ENCODE measurements at places on chromosomes 12 and 14. TPM values are rescaled to one million over a fixed set of nuclear protein-coding genes. Genes with fewer than 3 reads are reported as not detected.
A peak's percentile ranks its signal among the peaks of the same experiment; 100 is the strongest.

The C14orf39 gene
- 0.16 TPM for polyA plus RNA-seq

GRCh38 chr14:22266142-22266442 lies 322.9 kb downstream of the DAD1 start:
- DNase-seq, result no peak

- DNase-seq, result no peak
Observed at GRCh38 chr14:33781236-33781635, 169.6 kb downstream of the EGLN3 start.

The CLEC14A gene
- 0.25 TPM for polyA plus RNA-seq

GRCh38 chr12:68451261-68452077 lies 119.3 kb upstream of the MDM1 start:
- DNase-seq, result peak; percentile 52

DNA sequence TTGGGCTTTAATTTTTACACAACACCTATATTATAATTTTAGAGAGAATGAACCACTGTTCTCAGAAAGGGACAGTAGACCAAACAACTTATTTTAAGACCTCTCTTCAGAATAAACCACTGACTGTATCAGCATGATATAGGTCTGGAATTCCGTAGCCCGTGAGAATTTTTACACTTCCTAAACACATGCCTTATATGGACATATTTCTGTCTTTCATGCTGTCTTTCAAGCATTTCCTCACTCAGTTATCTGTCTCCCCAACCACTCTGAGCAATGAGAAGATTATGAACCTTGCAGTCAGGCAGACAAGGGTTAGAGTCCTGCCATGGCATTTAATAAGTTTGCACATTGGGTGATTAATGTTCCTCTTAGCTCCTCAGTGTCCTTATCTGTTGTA lies 17.4 kb upstream of the NEUROD4 start:
- DNase-seq, result no peak

DNA sequence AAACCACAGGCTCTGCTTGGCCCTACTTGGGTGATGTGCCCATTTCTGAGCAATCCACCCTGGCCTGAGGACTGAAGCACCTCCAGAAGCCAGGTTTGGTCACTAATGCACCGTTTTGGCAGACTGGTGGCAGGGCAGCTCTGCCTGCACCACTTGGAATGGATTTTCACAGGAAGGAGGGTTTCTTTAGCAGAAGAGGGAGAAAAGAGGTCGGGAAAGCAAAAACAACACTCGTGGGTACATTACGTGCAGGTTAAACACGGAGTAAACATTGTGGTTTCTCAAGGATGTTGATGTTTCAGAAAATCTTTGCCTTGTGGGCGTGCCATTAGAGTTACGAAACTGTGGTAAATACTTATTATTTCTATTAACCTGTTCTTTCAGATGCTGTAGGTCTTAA lies 70.8 kb downstream of the KCNA5 start:
- no peak for DNase-seq

DNA sequence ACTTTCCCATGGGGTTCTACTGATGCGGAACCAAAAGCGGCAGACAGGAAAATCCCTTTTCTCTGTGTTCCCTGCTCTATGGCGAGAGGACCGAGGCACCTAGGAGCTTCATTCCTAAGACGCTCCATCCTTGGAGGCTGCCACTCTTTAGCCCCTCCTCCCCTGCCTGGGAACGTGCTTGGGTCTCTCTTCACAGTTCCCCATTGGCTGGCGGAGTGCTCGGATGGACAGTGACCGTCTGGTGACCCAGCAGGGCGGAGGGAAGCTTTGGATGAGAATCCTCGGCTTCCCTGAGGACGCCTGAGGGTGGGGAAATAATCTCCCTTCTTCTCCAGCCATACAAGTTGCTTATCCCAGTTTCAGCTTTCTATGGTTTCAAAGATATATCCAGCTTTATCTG lies 37.3 kb downstream of the KCNA5 start:
- no peak for DNase-seq

GRCh38 chr12:3130057-3130830 lies 53.1 kb downstream of the TSPAN9 start:
- DNase-seq, result no peak

DNA sequence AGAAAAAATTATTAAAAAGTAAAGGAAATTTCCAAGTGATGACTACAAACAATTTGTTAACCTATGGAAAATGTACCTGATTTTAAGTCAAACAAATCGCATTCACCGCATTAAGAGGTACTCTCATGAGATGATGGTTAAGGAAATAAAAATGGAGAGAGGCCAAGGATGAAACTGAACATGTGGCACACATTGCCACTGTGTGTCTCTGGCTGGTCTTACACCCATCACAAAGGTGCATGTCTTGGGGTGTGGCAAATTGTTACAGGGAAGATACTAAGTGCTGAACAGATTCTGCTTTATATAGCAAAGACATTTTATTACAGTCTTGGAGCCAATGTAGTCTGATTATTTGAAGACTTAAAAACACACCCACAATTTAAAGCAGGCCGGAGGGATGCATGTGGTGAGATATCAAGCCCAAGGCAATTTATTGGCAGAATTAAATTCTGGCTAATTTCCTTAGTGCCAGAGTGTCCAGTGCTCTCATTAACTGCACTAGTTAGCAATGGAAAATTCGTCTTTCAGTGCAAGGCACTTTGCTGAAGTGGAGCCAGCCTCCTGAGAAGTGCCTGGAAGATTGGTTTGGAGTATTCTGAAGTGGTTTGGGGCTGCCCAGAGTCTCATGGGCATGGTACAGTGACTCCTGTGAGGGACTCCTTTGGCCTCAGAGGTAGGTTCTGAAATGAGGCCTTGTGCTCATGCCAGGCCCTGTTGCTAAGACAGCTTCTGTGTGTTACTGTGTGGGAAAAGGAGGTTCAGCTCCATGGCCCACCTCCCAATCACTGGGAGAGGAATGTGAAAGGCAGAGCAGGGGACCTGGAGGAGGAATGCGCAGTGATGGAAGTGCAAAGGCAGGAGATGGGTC lies 166.9 kb downstream of the BRMS1L start:
- DNase-seq, result no peak

GRCh38 chr14:38080696-38081095 lies 127.0 kb upstream of the SSTR1 start:
- DNase-seq, result no peak

- DNase-seq, result no peak
Observed at GRCh38 chr14:25041898-25042297, 8.0 kb downstream of the STXBP6 start.

DNA sequence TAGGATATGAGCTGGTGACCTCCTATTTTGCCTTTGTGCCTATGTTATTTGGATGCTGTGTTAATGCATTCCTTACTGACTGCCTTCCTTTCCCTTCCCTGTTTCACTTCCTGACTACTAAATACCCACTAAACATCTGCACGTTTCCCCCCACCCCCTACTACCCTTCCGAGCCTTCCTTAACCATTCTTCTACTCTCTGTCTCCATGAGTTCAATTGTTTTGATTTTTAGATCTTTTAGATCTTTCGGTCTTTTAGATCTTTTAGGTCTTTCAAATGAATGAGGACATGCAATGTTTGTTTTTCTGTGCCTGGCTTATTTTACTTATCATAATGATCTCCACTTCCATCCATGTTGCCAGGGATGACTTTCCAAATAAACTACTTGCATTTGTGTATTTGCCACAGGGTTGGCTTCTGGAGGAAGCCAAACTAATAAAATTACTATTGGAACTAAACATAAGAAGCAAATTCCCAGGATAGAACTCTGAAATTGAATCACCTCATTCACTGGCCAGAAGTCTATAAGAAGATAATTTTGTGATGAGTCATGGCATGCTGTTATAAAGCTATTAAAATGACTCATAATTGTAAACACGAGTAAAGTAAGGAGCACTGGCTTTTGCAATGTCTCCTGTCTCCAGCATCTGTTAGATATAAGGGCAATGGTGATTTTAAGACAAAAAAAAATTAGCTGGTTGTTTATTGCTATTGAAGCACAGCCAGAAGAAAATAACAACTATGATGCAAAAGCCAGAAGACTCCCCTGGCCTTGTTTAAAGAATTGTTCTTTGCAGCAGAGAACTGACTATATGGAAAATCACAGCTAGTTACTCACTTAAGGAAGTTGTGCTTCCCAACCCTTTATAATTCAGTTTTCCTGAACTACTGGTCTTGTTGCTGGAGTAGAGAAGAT lies 586.3 kb downstream of the LRFN5 start:
- peak; percentile 93 for DNase-seq

DNA sequence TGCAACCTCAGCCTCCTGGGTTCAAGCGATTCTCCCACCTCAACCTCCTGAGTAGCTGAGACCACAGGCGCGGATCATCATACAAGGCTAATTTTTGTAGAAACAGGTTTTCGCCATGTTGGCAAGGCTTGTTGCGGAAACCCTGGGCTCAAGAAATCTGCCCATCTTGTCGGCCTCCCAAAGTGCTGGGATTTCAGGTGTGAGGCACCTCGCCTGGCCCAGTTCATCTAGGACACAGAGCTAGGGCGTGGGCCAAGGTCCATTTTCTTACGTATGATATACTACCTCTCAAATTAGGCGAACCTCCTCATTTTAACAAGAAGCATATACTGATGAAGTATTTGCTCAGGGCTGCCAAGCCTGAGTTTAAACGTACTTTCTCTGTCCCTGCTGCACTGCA lies 2.1 kb downstream of the RPS29 start:
- no peak for DNase-seq

The PLXNC1 gene
- 3.8 TPM for polyA plus RNA-seq

The FLVCR2 gene
- 3.4 TPM for polyA plus RNA-seq

GRCh38 chr12:14157088-14157747 lies 175.8 kb upstream of the GRIN2B start:
- no peak for DNase-seq

GRCh38 chr14:80136358-80136757 lies 74.9 kb downstream of the DIO2 start:
- no peak for DNase-seq

GRCh38 chr12:114799574-114800487 lies 115.9 kb upstream of the TBX3 start:
- DNase-seq, result no peak

The KLHL33 gene
- polyA plus RNA-seq, result 0.06 TPM

GRCh38 chr12:87302126-87302745 lies 727.0 kb downstream of the C12orf50 start:
- DNase-seq, result no peak

DNA sequence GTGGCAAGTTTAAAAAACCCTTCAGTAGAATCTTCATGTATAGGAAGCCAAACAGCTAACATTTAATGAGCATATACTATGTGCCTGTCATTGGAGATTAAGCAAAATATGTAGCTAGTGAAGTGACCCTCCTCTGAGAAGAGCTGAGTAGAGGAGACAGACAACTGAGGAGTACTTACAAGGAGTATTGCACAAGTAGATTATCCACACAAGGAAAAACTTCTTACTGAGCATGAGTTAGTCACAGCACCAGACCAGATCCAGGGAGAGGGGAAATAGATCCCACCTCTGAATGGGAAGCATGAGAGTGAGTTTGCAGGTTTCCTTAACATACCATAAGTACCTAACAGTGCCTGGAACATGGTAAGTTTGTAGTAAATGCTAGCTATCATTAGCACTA lies 33.0 kb downstream of the FRMD6 start:
- DNase-seq, result no peak

The IRF2BPL gene
- polyA plus RNA-seq, result 17.1 TPM

GRCh38 chr12:50117057-50117622 lies 5.1 kb downstream of the COX14 start:
- no peak for DNase-seq

- no peak for DNase-seq
Observed at GRCh38 chr12:93019212-93019927, 90.3 kb upstream of the EEA1 start.

DNA sequence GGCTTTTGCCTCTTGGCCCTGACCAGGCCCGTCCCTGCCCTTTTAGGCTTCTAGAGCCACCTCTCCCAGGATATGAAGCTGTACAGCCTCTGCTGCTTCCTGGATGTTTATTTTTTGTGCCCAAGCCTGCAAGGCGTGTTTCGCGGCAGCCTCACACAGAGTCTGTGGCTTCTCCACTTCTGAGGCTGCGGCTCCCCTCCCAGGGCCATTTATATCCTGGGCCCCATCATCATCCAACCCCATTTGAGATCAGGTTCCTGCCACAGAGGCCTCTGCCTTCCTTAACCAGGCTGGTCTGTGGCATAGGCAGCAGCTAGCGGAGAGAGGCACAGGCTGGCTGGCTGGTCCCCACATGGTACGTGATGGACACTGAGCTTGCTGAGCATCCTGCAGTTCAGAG lies 114.1 kb upstream of the PWP1 start:
- no peak for DNase-seq

DNA sequence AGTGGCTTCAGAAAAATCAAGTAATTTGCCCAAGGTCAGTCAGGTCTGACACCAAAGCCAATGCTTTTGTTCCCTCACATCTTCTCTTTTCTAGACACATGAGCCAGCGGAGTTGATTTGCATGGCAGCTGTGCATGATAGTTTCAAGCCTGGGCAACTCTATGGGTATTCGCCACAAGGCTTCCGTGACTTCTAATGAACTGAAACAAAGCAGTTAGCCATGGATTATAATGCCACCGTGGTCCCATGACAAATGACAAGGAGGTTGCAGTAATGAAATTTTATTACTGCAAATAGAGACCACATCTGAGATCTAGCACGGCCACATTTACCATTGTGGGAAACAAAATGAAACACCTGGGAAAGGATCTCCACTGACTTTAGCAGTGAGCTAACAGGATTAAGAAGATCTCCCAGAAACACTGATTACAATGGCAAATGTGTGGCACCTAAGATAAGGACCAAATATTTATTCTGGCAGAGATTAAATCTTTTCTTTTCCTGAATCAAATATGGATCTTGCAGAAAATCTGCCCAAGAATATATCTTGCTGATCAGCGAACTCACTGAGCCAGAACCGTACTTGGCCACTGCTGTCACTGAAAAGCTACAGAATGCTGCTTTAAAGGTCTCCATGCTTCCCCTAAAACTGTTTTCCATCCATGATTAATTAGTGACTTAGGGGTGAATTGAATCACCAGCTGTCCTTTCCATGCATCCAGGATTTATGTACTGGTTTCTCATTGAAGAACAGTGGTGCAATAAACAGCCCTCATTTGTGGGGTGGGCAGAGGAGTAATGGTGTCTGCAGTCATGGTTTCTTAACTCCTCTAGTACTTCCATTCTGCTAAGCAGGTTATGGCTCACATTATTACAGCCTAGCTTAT lies 551.0 kb downstream of the DIO2 start:
- DNase-seq, result no peak

The PRPF40B gene
- polyA plus RNA-seq, result 10.9 TPM

DNA sequence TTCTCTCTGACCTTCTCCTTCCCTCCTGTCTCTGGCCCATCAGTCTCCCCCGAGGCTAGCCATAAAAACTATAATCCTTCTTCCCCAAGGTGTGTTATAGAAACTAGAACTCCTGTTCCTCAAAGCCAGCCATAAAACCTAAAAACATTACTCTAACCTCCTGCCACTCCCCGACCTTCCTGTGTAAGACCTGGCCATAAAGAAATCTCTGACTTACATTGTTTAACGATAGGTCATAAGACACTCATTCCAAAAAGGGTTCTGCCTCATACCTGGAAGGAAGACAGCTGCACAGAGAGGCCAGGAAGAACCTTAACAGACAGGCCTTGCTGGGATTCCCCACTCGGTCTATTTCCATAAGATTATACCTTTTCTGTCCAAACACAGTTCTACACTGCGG lies 70.9 kb upstream of the EEA1 start:
- no peak for DNase-seq

DNA sequence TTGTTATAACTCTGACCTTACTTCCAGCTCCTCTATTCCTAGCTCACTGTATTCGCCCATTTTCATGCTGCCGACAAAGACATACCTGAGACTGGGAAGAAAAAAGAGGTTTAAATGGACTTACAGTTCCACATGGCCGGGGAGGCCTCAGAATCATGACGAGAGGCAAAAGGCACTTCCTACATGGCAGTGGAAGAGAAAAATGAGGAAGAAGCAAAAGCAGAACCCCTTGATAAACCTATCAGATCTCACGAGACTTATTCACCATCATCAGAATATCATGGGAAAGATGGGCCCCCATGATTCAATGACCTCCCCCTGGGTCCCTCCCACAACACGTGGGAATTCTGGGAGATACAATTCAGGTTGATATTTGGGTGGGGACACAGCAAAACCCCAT lies 14.5 kb upstream of the PHC1 start:
- no peak for DNase-seq

All from AG04450 (cell line).